ENCODE measurements at places on chromosomes 12 and 14. TPM values are rescaled to one million over a fixed set of nuclear protein-coding genes. Genes with fewer than 3 reads are reported as not detected.
A peak's percentile ranks its signal among the peaks of the same experiment; 100 is the strongest.

GPR135 gene
- polyA plus RNA-seq, result 1.5 TPM

LRRC9 gene
- not detected for polyA plus RNA-seq

- DNase-seq, result no peak
Observed at GRCh38 chr12:5197656-5198055, 154.0 kb downstream of the KCNA5 start.

- DNase-seq, result no peak
Observed at GRCh38 chr14:53683229-53683628, 273.4 kb downstream of the BMP4 start.

- peak; percentile 32 for DNase-seq
Observed at GRCh38 chr14:32710731-32711680, 227.7 kb upstream of the NPAS3 start.

Measured in A549 (cell line).